ENCODE measurements at places on chromosomes 13 and 19. TPM values are rescaled to one million over a fixed set of nuclear protein-coding genes. Genes with fewer than 3 reads are reported as not detected.

DNA sequence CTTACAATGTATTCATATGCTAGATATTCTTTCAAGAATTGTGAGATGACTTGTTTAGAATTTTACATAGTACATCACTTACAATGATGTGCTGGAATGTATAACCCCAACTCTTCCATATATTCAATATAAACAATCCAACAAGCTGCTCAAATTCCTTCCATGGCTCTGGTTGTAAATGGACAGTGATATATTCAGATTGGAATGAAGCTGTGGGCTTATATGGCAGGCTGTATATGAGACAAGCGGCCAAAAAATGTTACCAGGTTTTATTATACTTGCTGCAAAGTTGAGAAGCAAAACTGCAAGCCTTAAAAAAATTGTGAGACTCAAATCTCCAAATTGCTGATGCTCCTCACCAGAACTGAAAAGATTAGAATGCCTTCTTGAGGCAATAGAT, 83.6 kb upstream of the KLF12 start:
- DNase-seq, result no peak

GRCh38 chr19:43674183-43674582, 4.2 kb upstream of the PLAUR start:
- no peak for DNase-seq

DNA sequence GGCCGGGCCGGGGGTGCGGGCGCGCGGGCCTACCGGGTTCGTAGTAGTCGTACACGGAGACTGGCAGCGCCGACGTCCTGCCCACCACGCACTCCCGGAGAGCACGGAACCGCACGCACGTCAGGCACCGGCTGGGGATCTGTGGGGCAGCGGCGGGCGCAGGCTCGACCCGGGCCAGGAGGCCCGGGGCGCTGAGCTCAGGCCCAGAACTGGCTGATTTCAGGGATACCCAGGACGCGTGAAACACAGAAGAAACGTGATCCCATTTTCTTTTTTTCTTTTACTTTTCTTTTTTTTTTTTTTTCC, 9.0 kb downstream of the F2RL3 start:
- no peak for DNase-seq

GRCh38 chr19:49911381-49912145, 14.9 kb upstream of the IL4I1 start:
- DNase-seq, result no peak

- no peak for DNase-seq
Observed at GRCh38 chr13:102461302-102461701, 59.5 kb upstream of the FGF14 start.

DNA sequence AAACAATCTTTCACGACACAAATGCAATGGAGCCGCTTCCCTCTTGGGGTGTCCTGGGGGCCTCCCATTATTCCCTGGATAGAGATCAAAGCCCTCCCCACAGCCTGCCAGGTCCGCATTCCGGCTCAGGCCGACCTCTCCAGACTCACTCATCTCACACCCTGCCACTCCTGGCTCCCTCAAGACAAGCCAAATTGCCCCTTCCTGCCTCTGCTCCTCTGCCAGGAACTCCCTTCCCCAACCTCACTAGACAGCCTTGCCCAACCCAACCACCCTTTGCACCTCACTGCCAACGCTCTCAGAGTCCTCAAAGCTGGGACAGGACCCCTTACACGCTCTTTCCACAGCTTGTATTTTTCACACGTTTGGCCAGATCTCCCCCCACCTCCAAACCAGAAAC, 1.5 kb downstream of the ABHD17A start:
- DNase-seq, result no peak

GRCh38 chr13:61187471-61187870, 228.2 kb downstream of the PCDH20 start:
- no peak for DNase-seq

GRCh38 chr13:43877766-43878165, 1.8 kb downstream of the CCDC122 start:
- DNase-seq, result no peak

DNA sequence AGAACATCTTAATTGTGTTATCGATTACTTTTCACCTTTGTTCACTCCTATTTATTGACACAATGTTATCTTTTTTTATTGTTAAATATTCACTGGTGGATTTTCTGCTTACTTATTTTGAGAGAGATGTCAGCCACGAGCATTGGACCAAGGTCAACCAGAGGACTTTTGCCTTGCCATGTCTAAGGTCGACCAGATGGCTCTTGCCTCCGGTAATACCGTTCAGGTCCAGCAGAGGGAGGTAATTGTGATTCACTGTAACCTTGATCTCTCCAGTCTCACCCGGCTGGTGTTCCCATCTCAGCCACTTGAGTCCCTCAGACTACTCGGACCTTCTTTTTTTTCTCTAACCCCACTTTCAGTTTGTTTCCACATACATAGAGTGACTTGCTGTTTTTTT, 1438.1 kb downstream of the UQCRFS1 start:
- no peak for DNase-seq

GRCh38 chr13:109785892-109786450, 412 bp downstream of the IRS2 start:
- DNase-seq, result no peak

Gene ZNF575
- total RNA-seq, result 2.0 TPM

Gene CNMD
- total RNA-seq, result not detected

Gene THSD8
- total RNA-seq, result 18.8 TPM

Gene RHPN2
- total RNA-seq, result 3.4 TPM

All from activated T-cell treated with anti-CD3 and anti-CD28 coated beads, Interleukin-2, amount 50 U/mL, for 4 hours (primary cell).